Osteoblast (primary cell): ENCODE measurements at places on chromosomes 6 and 20.

GRCh38 chr6:56214041-56214702 lies 33.2 kb downstream of the COL21A1 start:
- DNase-seq, result no peak

GRCh38 chr20:23926944-23927872 lies 47.7 kb upstream of the CST5 start:
- DNase-seq, result no peak

- DNase-seq, result no peak
Observed at GRCh38 chr20:34334654-34335407, 28.2 kb upstream of the ITCH start.

- DNase-seq, result peak; percentile 92
Observed at GRCh38 chr6:2376429-2377355, 131.3 kb upstream of the GMDS start.

DNA sequence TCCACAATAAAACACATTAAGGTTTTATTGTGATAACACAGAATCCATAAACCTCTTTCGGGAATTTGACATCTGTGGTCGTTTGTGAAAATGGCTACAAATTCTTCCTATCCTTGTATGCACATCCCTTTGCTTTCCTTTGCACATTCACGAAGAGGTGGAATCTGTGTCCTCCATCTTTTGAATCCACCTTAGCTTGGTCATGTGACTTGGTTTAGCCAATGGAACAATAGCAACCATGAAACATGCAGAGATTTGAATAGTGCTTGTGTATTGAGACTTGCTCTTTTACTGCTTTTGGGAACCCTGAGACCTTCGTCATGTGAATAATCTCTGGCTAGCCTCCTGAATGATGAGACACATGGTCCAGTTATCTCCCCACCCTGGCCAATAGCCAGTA lies 49.7 kb upstream of the NOP56 start:
- no peak for DNase-seq

DNA sequence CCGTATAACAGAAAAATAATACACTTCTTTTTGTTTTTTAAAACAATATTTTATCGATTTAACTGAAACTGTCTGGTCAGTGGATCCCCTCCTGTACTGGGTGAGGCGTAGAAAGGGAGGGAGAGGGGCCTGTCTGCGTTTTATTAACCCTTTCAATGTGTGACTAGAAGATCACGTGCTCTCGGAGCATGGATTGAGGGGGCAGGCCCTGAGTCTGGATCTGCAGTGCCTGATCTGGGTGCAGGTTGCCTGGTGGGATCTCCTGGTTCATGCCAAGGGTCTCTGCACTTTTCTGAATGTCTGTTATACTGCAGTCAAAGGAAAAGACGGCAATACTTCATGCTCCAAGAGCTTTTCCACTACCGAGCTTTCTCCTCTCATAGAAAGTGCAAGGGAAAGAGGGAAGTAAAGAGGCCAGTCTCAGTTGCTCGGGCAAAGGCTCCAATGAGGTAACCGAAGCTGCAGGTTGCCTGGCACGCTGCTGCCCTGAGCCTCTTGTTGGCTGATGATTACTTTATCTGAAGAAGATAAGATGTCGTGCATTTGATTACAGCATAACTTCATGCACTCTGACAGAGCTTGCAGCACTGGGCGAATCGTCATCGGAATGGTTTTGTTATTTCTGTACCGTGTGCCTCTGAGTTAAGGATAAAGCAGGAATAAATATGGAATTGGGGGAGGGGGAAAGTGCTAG lies 167.5 kb upstream of the PMEPA1 start:
- DNase-seq, result no peak

DNA sequence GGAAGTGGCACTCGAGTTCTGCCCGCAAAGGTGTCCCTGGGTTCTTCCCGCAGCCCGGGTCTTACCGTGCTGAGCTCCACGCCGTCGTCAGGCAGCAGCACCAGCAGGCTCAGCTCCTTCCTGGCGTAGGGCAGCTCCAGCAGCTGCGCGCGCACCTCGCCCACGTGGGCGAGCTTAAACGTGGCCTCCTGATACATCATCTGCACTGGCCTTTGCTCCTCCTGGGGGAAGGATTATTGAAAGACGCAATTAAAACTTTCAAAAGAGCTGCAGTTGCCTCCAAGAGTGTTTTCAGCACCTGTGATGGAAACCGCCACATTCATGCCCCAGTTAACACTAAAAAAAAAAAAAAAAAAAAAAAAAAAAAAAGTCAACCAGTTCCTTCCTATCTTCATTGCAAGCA lies 11.3 kb downstream of the SERPINB9 start:
- no peak for DNase-seq

DNA sequence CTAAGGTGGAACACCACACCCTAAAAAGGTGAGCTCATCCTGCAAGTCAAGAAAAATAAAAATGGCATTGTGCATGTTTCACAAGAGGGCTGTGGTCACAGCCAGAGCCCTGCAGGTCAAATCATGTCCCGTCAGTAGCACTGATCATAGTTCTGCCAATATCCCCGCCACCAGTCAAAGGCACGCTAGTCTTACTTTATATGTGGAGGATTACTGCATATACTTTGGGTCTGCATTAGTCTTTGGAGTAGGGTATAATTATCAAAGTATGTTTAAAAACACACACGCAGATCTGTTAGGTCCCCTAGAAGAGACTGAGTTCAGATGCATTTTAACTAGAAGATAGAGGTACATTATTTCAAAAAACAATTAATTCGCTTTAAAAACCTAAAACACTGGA lies 1.8 kb downstream of the PERP start:
- DNase-seq, result no peak

- DNase-seq, result no peak
Observed at GRCh38 chr6:68158256-68158655, 476.8 kb upstream of the ADGRB3 start.

DNA sequence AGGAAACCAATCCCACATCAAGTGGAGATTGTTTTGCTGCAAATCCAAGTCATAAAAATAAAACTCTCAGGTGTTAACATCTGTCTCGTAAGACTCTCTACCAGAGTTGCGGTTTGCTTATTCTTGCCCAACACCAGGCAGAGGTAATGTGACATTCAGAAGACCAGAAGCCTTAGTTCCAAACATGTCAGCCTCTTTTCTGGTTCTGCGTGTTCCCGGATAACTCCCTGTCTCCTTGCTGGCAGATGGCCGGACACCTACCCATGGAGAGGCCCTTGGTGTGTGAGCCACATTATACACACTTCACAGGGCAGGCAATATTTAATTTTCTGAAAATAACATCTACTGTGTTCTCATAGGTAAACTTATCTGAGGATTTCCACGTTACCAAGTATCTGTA lies 73.4 kb downstream of the GMPR start:
- DNase-seq, result no peak

- DNase-seq, result no peak
Observed at GRCh38 chr20:49377326-49377725, 99.5 kb upstream of the ZNFX1 start.

DNA sequence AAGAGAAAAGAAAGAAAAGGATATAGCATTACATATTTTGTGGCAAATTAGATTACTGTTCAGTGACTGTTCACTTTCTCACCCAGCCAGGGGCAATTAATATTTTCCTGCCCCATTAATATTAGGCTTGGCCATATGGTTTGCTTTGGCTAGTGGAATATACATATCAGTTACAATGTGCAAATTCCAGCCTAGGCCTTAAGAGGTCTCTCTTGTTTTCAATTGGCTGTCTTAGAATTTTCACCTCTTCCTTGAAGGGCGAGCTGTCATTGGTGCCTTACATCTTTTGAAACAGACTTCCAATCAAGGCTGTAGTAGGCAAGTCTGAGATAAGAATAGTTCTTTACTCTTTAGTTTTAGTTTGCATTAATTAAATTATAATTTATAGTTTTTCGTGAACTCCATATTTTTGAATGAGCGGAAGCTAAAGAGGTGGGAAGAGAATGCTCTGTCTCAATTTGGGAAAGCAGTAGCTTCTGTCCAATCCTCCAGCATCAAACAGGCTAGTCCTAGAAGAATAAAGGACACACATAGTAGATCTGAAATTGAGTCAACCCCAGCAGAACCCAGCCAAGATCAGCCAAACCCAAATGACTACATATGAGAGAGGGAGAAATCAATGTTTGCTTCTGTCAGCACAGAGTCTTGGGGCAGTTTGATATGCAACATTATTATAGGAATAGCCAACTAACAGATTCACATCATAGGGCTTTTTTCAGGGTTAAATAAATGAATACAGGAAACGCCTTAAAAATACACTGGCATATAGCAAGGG lies 6.3 kb upstream of the CSNK2A1 start:
- DNase-seq, result no peak

DNA sequence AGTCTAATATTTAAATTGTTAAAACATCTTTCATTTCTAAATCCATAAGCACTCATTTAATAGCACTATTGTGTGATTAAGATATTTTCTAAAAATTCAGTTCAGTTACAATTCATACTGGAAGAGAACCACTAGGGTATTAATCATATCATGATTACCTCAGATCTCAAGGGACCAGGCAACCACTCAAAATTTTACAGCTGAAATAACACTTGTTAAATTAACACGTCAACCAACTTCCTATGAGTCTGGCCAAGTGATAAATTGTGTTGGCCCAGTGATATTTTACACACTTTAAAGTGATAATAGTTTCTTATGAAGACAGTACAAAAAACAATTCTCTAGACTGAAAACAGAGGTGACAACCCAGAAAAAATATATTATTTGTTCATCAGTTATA lies 869.0 kb upstream of the ADGRB3 start:
- DNase-seq, result no peak

GRCh38 chr6:159941286-159942113 lies 27.4 kb upstream of the IGF2R start:
- no peak for DNase-seq

DNA sequence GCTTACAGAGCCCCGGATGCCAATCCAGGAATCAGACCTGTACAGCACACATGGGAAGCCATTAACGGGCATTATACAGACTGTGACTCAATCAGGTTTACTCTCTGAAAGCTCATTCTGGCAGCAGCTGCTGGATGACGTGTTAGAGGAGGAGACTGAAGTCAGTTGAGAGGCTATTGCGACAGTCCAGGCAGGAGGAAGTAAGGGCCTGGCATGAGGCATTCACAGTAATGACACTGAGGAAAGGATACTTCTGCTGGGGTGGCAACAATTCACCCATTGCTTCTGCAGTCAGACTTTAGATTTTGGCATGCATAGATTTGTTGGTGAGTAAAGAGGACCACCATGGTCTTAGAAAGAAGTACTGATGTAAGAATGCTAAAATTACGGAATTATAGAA lies 151.0 kb upstream of the HEY2 start:
- DNase-seq, result peak; percentile 56

GRCh38 chr20:23099791-23100719 lies 13.9 kb upstream of the CD93 start:
- DNase-seq, result peak; percentile 27

DNA sequence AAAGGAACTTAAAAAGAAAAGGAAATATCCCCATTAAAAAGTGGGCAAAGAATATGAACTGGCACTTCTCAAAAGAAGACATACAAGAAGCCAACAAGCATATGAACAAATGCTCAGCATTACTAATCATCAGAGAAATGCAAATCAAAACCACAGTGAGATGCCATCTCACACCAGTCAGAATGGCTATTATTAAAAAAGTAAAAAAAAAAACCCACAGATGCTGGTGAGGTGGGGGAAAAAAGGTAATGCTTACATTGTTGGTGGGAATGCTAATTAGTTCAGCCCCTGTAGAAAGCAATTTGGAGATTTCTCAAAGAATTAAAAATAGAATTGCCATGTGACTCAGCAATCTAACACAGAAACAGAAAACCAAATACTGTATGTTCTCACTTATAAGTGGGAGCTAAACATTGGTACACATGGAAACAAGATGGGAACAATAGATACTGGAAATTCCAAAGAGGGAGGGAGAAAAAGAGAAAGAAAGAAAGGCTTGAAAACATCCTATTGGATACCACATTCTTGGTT lies 437.1 kb downstream of the GRIK2 start:
- no peak for DNase-seq

- no peak for DNase-seq
Observed at GRCh38 chr20:60516442-60516841, 558.2 kb downstream of the CDH26 start.

- no peak for DNase-seq
Observed at GRCh38 chr6:40510442-40510841, 76.7 kb downstream of the LRFN2 start.

GRCh38 chr20:58107533-58107932 lies 120.9 kb downstream of the ANKRD60 start:
- DNase-seq, result no peak

GRCh38 chr6:27002447-27002846 lies 245.1 kb upstream of the PRSS16 start:
- no peak for DNase-seq

- DNase-seq, result no peak
Observed at GRCh38 chr6:119501798-119502483, 152.4 kb upstream of the MAN1A1 start.

GRCh38 chr6:136676075-136676474 lies 116.2 kb downstream of the MAP3K5 start:
- no peak for DNase-seq

DNA sequence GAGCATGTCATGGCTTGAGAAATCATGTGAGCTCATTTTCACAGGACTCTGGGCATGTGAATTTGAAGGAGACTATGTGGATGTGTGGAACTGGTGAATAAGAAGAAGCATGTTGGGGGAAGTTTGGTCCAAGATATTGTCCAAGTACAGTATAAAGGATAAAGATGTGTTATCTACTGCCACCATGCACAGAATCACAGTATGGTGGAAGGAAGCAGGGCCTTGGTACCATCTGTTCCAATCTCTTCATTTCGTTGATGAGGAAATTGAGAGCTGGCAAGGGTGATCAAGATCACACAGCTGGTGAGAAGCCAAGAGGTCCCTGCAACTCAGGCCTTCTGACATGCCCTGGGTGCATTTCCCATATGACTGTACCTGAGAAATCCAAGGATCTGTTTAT lies 31.5 kb upstream of the RIPOR2 start:
- no peak for DNase-seq

- no peak for DNase-seq
Observed at GRCh38 chr6:14734052-14734415, 511.8 kb upstream of the JARID2 start.

- DNase-seq, result peak; percentile 8
Observed at GRCh38 chr6:71460933-71461332, 172.3 kb downstream of the OGFRL1 start.
